ENCODE measurements at places on chromosomes 4 and X. TPM values are rescaled to one million over a fixed set of nuclear protein-coding genes. Genes with fewer than 3 reads are reported as not detected.

The FAM47B gene
- total RNA-seq = not detected

The SSX7 gene
- not detected for total RNA-seq

The CFP gene
- 0.12 TPM for total RNA-seq

The NAA11 gene
- not detected for total RNA-seq

The NXF3 gene
- total RNA-seq = not detected

The TRIM61 gene
- 1.5 TPM for total RNA-seq

The SHOX gene
- total RNA-seq = not detected

The HAND2 gene
- 22.7 TPM for total RNA-seq

The IQSEC2 gene
- total RNA-seq = 5.1 TPM

The MAP9 gene
- 15.7 TPM for total RNA-seq

The IRAK1 gene
- total RNA-seq = 97.1 TPM

The AWAT1 gene
- total RNA-seq = not detected

The TMEM154 gene
- 15.4 TPM for total RNA-seq

The CT45A3 gene
- not detected for total RNA-seq

The ODAPH gene
- total RNA-seq = not detected

The CRMP1 gene
- total RNA-seq = 0.62 TPM

The SLC9A7 gene
- 45.4 TPM for total RNA-seq

The IL21 gene
- total RNA-seq = not detected

The MAGEB4 gene
- not detected for total RNA-seq

The COX7B2 gene
- total RNA-seq = not detected

The PHEX gene
- 1.00 TPM for total RNA-seq

The IQCM gene
- total RNA-seq = not detected

The SPANXA1 gene
- total RNA-seq = not detected

The POU3F4 gene
- total RNA-seq = not detected

The UGT8 gene
- 1.00 TPM for total RNA-seq

The NPY2R gene
- total RNA-seq = not detected

The NLGN4X gene
- not detected for total RNA-seq

The TIGD4 gene
- 0.50 TPM for total RNA-seq

The SPANXD gene
- total RNA-seq = not detected

The USP51 gene
- total RNA-seq = 2.5 TPM

The PIR gene
- total RNA-seq = 15.5 TPM

The PTPN13 gene
- total RNA-seq = 91.1 TPM

The HUWE1 gene
- 140 TPM for total RNA-seq

The SPANXC gene
- total RNA-seq = not detected

The CYP2U1 gene
- 21.0 TPM for total RNA-seq

The MTMR8 gene
- 0.11 TPM for total RNA-seq

The ATP1B4 gene
- not detected for total RNA-seq

The GAB3 gene
- 1.4 TPM for total RNA-seq

The SMIM10L2A gene
- total RNA-seq = 0.50 TPM
